Inflammatory macrophage (primary cell): ENCODE measurements at places on chromosomes 6 and 20.

GRCh38 chr6:13561624-13562267 lies 12.7 kb upstream of the SIRT5 start:
- peak; percentile 51 for DNase-seq

- DNase-seq = no peak
Measured at GRCh38 chr20:37377346-37378081, 31.6 kb downstream of the SRC start.

- DNase-seq = no peak
Measured at GRCh38 chr6:11734861-11735613, 43.6 kb downstream of the ADTRP start.

GRCh38 chr6:158758451-158758860 lies 60.7 kb downstream of the EZR start:
- no peak for DNase-seq

- peak; percentile 23 for DNase-seq
Measured at GRCh38 chr6:113697632-113698410, 159.3 kb upstream of the MARCKS start.

DNA sequence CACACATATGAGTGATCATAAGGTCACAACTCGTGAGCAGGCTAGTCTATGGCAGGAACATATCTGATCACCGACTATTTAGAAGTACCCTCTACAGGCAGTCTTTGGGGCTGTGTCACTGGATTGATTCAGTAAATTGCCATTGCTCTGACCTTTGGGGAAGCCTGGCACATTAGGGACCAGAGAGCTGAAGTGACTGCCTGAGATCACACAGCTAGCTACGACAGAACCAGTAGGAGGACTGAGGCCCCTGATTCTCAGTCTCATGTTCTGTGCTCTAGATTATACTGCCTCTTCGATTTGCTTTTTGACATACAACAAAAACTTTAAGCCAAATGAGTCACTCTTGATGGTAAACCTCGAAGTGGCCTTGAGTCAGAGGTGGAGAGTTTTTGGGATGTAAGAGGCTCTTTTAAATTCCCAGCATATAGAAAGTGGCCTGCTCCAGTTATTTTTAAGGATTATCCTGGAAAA lies 247.5 kb upstream of the SUPT3H start:
- no peak for DNase-seq

- DNase-seq = no peak
Measured at GRCh38 chr6:52540286-52540902, 36.5 kb downstream of the TRAM2 start.

- DNase-seq = peak; percentile 26
Measured at GRCh38 chr6:13496513-13497190, 9.3 kb upstream of the GFOD1 start.

- DNase-seq = no peak
Measured at GRCh38 chr6:66210964-66211363, 503.9 kb upstream of the EYS start.

- no peak for DNase-seq
Measured at GRCh38 chr6:1997702-1998101, 247.7 kb downstream of the GMDS start.

DNA sequence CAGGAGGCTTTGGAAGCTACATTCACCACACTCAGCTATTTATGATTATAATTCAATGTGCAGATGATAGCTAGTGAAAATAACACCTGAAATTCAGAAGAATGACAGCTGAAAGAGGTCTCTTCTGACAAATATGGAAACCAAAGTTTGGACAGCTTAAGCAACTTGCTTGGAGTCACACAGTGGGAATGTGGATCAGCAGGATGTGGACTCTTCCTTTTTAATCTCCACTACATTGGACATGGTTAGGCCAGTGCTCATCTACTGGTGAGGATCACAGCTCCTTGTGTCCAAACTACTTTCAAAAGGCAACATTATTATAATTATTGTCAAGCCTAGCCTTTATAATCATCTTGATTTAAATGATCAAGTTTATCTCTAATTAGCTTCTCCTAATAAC lies 10.4 kb downstream of the TRAPPC3L start:
- DNase-seq = no peak

GRCh38 chr6:22952097-22952496 lies 382.7 kb downstream of the HDGFL1 start:
- DNase-seq = no peak

DNA sequence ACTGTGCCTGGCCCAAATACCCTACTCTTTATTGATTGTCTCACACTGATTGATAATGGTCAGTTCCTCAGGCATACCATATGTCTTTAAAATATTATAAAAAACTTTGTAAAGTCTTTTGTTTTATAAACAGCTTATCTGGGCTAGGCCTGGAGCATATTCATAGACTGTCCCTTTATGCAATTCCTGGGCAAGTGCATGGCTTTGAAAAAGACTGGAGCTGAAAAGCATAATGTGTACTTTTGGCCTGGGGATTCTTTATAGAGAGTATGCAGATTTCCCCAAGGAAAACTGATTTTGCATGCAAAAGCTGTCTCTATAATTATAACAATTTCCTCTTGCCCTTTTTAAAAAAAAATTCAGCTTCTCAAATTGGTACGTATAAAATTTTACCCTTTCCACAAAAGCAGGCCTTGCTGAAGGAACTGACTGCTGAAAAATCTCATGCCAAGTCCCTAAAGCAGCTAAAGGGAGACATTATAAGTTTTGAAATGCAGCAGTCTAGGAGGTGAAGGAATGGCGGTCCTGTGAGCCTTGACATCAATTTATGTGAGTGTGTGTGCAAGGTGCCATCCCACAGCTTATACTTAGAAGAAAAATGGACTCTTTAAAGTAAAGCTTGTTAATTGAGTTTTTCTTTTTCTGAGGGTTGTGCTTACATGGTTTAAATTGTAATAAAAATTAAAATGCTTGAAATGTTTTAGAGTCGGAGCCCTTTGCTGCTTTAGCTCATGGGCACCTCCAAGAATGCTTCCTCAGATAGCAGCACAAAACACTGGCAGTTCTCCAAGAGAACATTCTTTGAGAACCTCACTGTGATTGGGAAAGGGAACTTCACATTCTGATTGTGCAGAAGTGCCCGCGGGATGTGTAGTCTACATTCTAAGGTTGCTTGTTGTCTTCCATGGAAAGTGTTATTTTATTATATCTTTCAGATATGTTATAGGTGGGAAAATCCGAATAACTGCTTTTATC lies 43.9 kb downstream of the PLCB4 start:
- DNase-seq = peak; percentile 13

DNA sequence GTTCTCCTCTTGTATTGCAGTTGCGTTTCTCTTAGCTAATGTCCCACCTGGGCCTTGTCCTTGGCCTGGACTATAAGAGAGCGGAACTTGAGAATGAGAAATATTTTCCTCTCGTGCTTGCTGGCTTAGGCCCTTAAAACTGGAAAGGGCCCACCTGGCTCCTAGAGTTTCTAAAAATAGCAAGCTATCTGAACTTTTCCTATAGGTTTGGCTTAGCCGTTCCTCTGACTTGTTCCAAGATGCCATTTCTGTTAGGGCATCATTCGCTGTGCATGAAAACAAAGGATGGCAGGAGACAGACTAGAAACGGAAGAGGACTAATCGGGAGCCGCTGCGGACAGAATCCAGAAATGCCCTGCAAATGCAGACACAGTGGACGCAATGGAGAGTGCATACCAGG lies 4.5 kb downstream of the RIPOR3 start:
- no peak for DNase-seq

DNA sequence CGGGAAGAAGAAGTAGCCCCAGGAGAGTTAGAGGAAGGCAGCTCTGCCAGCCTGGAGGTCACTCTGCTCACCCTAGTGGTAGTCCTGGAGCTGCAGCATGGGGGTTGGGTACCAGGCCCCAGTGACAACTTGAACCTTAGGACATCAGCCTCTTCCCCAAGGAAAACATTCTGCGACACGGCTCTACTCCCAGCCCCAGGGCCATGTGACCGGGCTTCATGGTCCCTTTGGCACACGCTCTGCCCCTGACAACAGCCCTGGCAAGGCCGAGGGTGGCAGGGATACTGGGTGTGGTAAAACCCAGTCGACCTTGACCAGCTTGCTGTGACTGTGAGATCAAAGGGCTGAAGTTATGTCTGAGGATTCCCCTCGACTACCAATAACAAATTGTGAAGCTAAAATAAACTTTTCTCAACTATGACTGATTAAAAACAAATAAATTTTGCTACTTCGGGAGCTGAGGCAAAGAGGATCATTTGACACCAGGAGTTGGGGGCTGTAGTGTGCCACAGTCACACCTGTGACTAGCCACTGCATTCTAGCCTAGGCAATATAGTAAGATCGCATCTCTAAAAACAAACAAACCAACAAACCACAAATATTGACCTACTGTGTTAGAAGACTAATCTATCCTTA lies 24.4 kb upstream of the ARID1B start:
- peak; percentile 32 for DNase-seq

- no peak for DNase-seq
Measured at GRCh38 chr20:52231230-52231746, 39.7 kb upstream of the ZFP64 start.

DNA sequence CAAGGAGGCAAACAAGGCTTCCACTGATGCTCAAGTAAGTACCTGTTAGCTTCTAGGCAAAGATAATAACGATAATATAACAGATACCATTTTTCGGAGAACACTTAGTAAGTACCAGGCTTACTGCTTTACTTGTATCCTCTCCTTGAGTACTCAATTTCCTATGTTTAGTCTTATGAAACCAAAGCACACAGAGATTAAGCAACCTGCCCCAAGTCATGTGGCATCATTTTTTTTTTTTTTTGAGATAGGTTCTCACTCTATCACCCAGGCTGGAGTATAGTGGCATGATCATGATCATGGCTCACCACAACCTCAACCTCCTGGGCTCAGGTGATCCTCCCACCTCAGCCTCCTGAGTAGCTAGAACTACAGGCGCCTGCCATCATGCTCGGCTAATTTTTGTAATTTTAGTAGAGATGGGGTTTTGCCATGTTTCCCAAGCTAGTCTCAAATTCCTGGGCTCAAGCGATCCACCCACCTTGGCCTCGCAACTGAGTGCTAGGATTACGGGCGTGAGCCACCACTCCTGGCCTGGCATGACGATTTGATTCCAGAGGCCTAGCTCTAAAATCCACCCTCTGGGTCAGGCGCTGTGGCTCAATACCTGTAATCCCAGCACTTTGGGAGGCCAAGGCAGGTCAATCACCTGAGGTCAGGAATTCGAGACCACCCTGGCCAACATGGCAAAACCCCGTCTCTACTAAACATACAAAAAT lies 14.0 kb downstream of the SPAG4 start:
- DNase-seq = peak; percentile 43

DNA sequence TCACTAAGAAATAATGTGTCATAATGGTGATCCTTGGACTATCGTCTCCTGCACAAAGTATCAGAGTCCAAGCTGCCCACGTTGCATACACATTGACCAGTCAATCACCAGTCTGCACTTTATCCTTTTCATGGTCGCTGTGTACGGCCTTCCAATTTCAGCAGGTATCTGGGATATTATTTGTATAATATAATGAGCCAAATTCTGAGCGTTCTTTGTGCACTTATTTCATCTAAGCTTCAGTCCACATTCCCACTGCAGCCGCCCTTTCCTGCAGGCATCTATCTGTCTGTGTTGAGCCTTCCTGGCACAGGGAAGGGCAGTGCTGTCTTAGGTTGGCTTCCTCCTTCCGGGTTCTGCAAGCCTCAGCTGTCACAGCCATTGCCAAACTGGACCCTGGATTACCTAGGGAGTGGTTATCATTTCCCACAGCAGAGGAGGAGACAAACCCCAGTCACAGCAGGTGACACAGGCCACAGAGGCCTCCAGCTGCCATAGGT lies 174.3 kb downstream of the TTLL2 start:
- DNase-seq = no peak

GRCh38 chr6:82260997-82261732 lies 13.6 kb upstream of the IBTK start:
- peak; percentile 41 for DNase-seq

DNA sequence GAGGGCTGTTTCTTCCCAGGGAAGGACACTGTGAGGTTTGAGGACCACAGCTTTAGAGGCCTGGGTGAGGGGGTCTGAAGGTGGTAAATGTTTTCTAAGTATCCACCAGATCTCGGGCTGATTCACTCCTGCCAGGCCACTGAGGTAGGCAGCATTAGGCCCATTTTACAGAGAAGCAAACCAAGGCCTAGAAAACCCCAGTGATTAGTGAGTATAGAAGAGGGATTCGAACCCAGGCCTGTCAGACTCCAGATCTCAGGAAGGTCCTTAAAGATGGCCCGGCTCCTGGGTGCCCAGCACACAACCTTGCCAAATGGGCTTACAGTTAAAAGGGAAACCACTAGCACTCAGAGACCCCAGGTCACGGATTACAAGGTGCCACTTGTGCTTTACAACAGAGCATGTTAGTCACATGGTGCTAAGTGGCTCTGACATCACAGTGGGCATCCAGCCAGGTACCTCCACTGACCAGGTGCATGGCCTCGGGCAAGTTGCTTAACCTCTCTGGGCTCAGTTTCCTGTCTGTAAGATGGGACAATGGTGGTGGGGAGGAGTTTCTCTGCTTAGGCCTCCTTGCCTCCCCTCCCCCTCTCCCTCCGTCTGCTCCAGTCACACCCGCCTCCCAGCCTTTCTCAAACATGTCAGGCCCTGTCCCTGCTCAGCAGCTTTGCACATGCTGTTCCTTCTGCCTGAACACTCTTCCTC lies 18.8 kb upstream of the SIRPA start:
- DNase-seq = no peak

- DNase-seq = no peak
Measured at GRCh38 chr6:32906539-32906938, 34.3 kb downstream of the HLA-DMB start.

DNA sequence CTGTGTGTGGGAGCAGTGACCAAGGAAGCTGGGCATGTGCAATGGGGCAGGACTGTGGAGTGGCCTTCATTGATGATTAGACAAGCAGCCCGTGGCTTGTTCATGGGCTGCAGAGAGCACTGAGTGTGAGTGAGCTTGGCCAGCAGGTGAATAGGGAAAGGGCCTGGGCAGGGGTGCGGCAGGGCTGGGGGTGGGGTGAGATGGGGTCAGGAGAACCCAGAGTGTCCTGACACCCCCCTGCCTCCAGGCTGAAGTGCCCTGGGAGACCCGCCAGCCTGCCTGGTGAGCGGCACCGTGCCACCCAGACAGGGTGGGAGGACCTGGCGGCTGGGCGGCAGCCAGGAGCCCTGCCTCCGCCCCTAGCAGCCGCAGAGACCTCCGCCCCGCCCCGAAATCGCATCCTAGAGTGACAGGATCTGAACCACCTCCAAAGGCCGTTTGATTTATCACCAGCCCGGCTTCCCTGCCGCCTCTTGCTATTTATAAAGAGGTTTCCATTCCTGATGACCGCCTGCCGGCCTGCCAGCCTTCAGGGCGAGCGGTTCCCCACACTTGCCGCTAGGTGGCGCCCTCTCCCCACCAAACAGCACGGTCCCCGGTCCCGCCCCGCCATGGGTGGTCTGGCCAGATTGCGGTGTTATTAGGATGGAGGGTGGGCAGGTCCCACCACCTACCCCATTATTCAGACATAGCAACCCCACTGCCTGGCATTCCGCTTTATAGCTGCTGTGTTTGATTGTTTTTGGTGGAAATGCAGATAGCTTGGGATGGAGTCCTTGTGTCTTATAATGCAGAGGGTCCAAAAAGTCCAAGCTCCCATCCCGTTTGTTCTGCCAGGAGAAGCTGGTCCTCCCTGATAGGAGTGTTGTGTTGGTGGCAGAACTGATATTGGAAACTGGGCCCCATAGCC lies 3.5 kb downstream of the MYLK2 start:
- DNase-seq = peak; percentile 63

GRCh38 chr6:142671791-142672190 lies 273.2 kb downstream of the HIVEP2 start:
- DNase-seq = no peak

- DNase-seq = no peak
Measured at GRCh38 chr6:28206928-28207509, 18.1 kb upstream of the ZSCAN9 start.
